ENCODE measurements at places on chromosomes 13 and 19. TPM values are rescaled to one million over a fixed set of nuclear protein-coding genes. Genes with fewer than 3 reads are reported as not detected.

GRCh38 chr19:6014551-6015135 is 36.7 kb upstream of the RANBP3 start:
- no peak for DNase-seq

DNA sequence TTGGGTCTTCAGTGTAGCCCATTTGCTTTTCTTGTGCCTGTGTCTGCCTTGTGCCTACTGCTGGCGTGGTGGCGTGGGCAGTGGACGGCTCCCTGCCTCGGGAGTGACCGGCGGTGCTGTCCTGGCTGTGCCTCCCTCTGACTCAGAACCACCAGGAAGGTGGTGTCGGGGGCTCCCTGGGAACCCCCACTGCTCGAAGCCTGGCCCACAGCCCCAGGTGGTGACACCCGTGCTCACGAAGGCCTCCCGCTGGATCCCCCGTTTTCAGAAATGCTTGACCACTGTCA is 5.1 kb upstream of the AMH start:
- DNase-seq = no peak

DNA sequence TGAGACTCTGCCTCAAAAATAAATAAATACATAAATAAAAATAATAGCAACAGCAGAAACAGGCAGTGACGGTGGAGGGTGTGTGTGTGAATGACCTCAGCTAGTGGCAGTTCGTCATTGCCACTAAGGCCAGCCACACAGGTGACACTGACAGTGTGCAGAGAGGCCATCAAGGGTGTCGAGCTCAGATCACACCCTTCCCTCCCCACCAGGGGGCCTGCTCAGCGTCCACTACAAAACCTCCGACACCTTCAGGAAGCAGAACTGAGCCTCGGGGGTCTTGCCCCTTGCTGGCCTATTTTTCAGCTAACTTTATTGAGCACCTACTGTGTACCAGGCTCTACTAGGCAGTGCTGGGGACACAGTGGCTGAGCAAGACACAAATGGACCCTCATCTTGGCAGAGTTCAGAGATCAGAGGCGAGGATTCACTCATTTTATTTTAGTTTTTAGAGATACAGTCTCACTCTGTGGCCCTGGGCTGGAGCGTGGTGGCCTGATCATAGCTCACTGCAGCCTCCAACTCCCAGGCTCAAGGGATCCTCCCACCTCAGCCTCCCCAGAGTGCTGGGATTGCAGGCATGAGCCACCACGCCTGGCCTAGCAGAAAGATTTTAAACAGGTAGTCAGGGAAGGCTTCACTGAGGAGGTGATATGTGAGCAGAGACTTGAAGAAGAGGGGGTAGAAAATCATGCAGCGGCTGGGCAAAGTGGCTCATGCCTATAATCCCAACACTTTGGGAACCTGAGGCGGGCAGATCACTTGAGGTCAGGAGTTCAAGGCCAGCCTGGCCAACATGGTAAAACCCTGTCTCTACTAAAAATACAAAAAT is 30.3 kb upstream of the SEMA6B start:
- DNase-seq = peak; percentile 12

- DNase-seq = no peak
These were observed 34.2 kb downstream of the KCTD12 start for GRCh38 chr13:76851961-76852360.

Gene CLDN10
- not detected for polyA plus RNA-seq

Gene ZSCAN4
- not detected for polyA plus RNA-seq
